ENCODE measurements at places on chromosomes 6 and 20.
A peak's percentile ranks its signal among the peaks of the same experiment; 100 is the strongest.

DNA sequence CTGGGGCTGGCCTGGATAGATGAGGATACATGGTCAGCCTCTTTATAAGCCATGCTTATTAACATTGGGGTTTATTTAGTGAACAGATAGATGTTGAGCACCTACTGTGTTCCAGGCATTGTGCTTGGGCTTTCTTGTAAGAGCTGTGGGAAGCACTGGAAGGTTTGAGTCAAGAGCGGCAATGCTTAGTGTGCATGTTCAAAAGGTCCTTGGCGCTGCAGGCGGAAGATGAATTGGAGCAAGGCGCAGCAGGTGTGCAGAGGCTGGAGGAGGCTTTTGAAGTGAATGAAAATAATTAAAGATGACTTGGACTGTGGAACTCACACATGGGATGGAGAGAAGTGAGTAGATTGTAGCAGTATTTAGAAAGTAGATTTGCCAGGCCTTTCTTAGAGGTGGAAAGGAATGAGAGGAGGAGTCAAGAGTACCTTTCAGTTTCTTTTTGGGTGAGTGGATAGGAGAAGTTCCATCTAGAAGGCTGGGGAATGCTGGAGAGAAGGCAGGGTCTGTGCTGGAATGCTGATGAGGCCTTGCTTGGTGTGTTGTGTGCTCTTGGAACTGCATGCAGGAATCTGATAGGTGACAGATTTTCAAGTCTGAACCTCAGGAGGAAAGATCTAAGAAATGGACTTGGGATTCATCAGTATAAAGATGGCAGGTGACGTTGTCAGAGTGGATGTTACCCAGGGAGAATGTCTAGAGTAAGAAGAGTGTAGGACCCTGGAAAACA lies 26.4 kb downstream of the SNX9 start:
- no peak for DNase-seq

GRCh38 chr6:56289721-56290120 lies 42.3 kb upstream of the COL21A1 start:
- no peak for DNase-seq

DNA sequence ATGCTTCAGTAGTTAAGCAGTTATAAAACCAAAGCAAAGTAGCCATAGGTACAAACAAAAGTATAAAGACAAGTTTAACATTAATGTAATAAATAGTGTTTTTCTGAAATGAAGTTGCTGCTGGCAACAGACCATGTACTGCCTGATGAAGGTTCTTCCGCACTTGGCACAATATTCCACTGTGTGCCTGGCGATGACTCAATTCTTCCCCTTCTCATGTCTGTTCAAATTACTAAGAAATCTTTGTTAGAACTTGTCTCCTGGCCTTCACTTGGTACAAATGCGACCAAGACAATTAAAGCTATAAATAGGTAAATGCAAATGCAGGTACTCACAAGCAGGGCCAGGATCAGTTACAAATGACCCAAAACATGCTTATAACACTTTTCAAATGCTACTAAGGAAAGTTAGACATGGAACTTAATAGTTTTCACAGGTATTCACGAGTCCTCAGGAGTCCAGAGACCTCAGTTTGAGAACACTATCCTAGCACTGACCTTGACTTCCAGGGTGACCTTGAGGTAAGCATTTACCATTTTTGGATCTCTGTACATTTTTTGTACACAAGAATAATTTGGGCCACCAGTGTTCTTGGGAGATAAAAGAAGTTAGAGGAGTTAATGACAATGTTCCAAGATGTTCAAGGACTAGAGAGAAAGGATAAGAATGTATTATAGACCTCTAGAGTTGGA lies 8.1 kb upstream of the DDR1 start:
- peak; percentile 49 for DNase-seq

DNA sequence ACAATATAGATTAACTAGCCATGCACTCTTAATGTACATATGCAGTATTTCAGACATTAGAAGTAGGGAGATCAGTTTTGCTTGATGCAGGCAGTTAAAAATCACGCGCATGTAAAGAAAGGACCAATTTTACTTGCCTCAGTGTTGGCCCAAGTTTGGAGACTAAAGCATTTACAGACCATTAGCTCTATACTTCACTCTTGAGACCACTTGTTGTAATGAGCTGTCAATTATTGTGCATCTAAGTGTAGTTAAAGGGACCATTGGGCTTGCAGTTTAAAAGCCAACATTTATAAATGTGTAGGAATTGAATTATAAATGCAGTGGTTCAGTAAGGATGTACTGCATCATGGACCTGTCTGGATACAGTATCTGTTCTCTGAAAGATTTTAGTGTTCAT lies 53.7 kb downstream of the PLCB4 start:
- no peak for DNase-seq

GRCh38 chr6:21377356-21377755 lies 216.2 kb upstream of the SOX4 start:
- no peak for DNase-seq

DNA sequence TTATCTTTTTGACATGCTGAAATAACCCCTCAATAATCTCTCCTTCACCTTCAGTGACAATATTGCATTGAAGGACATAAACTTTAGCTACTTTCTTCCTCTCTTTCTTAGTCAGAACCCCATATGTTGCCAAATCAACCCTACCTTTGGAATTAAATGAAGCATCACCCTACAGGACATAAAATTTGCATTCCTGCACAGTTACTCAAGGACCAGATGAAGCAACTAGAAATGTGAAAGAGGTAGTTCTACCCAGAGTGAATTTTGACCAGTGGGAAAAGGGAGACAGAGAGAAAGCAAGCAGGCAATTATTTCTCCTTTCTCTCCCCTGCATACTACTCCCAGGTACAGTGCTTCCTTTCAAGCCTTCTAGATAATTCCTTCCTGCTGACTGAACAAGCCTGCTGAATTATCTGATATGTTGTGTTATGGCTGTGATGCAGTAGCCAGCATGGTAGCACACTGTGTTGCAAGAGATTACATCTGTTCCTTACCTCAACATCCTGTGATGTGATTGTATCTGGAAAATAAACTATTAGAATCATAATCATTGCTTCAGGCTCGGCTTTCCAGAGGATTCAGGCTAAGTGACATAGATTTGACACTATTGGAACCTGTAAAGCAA lies 16.6 kb downstream of the TENT5A start:
- no peak for DNase-seq

DNA sequence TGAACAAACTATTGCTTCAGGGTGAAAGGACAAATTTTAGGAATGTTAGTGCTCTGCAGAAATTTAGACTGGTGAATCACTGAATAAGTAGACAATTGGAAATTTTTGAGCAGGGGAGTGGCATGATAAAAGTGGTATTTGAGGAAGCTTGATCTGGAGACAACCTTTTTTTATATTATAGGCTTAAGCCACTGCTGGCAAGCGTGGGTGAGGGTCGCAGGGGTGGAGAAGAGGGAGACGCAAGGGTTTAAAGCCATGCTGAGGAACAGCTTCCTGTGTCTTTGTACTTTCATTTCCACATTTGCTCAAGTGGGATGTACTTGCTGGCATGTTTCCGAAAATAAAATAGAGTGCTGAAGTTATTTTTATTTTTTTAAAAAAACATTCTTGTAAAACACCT lies 23.7 kb downstream of the NCOA7 start:
- DNase-seq = no peak

DNA sequence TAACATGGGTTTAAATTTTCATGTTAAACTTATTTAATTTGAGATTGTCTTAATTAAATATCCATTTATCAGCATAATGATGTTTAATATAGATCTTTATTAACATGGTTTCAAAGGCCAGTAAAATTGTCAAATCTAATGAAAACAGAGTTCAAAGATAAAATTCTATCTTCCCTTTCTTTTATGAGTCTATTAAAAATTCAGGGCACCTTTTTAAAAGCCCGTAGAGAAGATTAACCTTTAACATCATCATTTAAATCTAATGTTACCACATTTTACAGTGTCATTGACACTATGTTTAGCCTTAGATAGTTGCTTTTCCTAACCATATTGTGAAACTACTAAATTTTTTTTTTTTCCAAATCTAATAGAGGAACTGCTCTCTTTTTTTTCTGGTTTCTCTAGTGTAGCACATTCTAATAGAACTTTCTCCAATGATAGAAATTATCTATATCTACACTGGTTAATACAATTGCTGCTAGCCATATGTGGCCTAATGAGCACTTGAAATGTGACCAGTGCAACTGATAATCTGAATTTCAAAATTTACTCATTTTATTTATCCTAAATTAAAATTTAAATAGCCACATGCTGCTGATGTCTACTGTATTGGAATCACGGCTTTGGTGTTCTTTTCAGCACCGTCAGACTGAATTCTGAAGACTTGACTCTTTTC lies 410.9 kb downstream of the UTRN start:
- no peak for DNase-seq

DNA sequence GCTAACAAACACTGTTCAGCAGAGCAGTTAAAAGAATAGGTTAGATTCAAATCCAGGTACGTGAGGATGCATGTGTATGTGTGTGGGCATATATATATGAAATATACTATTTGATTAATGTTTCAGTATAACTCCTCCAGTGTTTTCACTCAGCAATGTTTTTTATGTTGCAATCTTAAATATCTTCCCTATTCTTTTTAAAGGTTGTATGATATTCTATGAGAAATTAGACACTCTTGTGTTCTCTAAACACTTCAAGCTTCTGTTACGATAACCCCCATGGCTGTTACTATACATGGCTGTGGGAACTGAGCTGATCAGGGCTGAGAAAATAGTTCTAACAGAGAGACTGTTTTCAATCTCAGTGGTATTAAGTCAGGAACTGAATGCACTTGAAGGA lies 421.0 kb downstream of the CBLN4 start:
- no peak for DNase-seq

- peak; percentile 68 for DNase-seq
Observed at GRCh38 chr6:52566853-52567279, 10.0 kb downstream of the TRAM2 start.

- DNase-seq = no peak
Observed at GRCh38 chr6:170234419-170234818, 56.5 kb downstream of the DLL1 start.

GRCh38 chr6:157762636-157763035 lies 60.4 kb upstream of the SNX9 start:
- DNase-seq = no peak

DNA sequence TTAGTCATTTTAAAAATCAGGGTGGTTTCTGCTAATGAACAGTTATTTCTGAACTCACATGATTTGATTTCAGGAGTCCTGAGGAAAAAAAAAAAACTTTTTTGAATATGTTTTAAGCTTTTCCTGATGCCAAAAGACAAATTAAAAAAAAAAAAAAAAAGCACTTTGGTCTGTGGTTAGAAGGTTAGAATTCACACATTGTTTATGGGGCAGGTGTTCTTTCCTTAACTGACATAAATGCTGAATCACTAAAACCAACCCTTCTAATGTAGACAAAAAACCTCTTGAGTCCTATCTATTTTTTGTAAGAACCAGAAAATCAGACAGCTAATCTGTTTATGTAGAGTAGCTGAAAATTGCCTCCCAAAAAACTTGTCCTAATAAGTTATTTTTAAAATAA lies 20.4 kb downstream of the THEMIS start:
- no peak for DNase-seq

DNA sequence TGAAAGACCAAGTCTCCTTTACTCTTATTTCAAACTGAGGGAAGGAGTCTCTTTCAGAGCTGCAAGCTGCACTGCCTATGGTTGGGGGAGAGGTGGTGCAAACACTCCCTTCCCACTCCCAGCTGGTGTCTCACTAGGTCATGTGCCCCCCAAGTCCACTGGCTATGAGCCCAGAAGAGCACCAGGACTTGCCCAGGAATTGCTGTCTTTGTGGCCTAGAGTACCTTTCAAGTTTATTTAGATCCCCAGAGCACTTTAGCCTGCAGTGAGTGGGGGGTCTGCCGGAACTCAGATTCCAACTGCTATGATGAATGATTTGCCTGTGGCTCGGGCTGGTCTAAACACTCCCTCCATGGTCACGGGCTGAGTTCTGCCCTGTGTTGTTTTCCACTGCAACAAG lies 192.6 kb upstream of the CITED2 start:
- no peak for DNase-seq

GRCh38 chr6:21309807-21310221 lies 283.7 kb upstream of the SOX4 start:
- peak; percentile 27 for DNase-seq

GRCh38 chr6:146968041-146968760 lies 236.0 kb upstream of the STXBP5 start:
- DNase-seq = peak; percentile 53

DNA sequence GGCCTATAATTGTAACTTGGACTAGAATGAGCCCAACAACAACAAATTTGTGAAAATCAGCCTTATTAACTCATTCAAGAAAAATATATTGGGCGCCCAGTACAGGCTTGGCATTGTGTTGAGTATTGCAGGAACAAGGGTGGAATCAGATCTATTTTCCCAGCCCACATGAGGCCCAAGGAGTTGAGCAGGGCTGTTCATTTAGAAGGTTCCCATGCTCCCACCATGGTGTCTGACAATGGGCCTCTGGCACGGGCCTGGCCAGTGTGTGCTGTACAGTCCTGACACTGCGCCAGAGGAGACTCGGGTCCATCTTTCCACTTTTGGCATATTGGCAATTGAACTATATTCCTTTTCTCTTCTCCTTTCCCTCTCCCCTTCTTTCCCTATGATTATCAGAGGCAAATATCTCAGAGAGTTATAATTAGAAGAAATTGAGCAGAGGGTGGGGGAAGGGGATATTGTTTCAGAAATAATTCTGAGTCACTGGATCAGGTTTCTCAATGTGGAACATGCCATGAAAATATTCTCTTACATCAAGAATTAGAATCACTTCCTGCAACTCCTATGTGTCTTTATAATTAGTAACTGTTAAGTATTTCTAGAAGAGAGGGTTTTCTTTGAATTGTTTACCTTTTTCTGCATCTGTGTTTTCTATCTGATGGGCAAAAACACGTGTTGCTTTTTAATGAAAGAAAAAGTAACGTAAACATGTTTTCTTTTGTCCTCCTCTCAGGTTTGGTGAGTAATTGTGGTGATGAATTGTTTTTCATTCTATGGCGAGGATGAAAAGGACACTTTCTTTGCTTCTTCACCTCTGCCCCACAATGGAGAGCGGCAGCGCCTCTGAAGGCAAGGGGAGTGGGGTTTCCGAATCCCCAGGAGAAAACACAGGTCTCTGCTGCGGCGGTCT lies 209.4 kb downstream of the FOXA2 start:
- no peak for DNase-seq

- no peak for DNase-seq
Observed at GRCh38 chr6:33028220-33028849, 18.9 kb upstream of the HLA-DOA start.

GRCh38 chr20:31967830-31968249 lies at the start of gene XKR7:
XKR7 (plus strand) TSS chr20:31968151; CDS start chr20:31968176, 25 bp downstream.
- DNase-seq = no peak

- no peak for DNase-seq
Observed at GRCh38 chr6:31677955-31678354, 2.9 kb downstream of the LY6G5C start.
